ENCODE measurements at places on chromosomes 4 and X.

- no peak for DNase-seq
These were observed 29.5 kb downstream of the TAPT1 start for GRCh38 chr4:16196482-16197393.

- DNase-seq, result no peak
These were observed 20.0 kb upstream of the MECP2 start for GRCh38 chrX:154117566-154117965.

DNA sequence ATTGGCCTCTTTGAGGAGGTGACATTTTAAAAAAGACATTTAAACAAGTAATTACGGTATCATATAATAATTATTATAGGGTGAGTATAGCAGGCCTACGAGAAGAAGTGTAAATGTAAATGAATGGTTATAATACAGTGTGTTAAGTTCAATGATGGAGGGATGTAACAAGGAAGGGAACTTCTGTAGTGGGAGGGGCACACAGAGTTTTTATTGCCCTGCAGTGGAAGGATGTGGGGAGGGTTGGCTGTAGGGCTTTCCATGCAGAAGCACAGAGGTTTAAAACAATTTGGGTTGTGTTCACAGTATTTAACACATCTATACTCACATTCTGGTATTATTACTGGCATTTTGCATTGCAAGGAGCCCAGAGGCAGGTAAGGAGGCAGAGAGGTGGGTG, 41.1 kb downstream of the AFF1 start:
- DNase-seq, result no peak

DNA sequence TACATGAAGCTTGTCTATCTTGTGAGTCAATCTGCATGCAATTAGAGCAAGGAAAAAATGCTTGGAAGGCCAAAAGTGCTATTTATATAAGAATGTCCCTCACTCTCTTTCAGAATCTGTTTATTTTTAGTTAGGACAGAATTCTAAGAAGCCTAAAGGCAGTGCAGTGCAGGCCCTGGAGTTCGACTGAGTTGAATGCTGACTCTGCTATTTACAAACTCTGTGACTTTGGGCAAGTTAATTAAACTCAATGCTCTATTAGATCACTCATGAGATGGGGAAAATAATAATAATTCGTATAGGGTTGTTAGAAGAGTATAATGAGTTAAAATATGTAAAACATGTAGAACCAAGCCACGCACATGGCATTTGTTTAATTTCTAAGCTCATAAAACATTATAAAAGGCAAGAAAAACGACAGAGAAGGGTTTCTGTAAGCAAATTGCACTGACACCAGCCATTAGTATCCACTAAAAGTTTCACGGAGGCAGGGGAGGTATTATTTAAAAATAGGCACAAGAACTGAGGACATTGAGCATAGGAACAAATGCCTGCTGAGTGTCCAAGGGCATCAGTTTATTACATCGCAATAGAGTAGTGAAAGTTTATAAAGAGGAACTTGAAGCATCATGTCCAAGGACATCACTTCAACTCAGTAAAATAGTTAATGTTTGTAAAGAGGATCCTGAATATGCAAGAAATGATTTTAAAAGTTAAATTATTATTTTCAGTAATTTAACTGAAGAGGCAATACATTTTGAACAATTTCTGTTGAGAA, 115.0 kb upstream of the INPP4B start:
- DNase-seq, result no peak

DNA sequence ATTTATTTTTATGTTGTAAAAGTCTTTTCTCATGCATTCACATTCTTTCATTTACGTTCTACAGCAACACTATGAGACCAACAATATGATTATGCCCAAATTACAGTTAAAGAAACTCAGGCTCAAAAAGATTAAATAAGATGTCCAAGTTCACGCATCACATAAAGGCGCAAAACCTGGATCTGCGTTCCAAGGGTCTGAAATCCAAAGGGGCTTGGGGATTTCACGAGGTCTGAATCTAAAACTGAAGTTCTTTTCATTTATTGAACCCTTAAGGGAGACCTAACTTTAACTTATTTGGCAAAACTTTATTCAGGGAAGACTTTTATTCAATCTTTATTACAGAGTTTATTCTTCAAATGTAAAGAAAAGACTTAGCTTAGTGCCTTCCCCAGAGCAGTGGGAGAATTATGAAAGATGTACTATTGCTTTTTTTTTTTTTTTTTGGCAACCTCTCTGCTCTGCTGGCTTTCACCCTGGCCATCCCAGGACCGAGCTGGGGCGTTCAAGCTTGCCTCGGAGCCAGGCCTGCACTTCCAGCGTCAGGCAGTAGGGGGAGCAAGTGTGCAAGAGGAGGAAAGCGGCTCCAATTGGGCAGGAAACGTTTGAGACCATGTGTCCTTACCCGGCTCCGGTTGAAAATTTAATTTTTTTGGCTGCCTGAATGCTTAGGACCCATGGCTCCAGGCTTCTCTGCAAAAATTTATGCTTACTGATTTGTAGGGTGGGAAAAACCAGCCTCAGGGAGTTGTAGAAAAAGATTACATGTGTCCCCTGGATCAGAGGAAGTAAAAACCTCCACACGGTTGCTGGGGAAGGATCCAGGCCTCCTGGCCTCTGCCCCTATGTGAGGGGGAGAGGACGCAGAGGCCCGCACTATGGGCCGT, 344.3 kb upstream of the KLF3 start:
- DNase-seq, result peak; percentile 92

GRCh38 chrX:53440621-53441517, 6.7 kb upstream of the HSD17B10 start:
- peak; percentile 30 for DNase-seq

DNA sequence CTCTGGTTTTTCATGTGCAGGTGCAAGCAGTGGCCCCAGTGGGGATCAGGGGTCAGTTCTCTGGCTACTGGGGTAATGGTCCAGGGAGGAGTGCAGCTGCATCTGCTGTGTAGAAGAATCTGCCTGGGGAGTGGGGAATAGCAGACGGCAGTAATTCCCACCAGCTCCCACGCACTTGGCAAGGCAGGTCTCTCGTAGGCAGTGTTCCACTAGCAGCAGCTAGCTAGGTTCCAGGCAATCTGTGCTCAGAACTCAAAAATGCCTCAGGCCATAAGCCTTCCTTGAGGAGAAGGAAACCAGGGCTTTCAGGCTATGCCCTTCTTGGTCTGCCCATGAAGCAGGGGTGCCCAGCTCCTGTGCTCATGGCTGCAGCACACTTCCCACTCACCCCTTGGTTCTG, 38.8 kb downstream of the DCLK2 start:
- no peak for DNase-seq

DNA sequence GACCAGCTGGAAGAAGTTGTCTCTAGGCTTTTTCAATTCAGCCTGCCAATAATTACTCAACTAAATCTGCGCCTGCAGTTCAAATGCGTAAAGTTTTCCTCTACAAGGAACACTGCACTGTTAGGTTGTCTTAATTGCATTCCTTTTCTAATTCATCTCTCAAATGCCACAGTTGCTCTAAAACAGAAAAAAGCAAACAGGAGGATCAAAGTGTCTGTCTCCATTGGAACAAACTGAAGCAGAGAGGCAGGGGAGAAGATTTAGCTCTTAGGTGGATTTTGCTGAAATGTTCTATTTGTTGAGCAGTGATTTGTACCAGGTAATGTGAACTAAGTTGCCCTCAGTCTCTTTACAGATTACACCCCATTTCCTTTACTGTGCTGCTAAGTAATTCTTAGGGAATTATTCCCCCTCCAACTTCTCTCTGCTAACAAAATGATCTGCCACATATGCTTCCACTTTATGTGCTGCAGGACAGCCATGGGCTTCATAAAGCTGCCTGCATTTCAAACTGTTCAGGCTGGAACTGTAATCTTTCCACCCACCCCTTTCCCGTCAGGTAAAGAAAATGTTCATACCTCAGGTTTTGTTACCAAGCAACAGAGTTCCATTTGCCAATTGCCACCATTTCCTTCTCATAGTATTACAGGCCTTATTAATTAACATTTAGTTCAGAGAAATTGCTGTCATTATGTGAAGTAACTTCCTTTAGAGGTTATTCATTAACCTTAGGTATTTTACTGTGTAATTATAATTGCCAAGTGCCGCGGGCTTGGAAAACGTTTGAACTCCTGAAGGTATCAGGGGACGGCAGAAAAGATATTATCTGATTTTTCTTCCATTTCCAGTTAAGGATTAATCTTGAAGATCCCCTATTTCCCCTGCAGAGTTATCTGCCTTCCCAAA, 149.3 kb downstream of the SPRY1 start:
- no peak for DNase-seq

GRCh38 chrX:79259073-79259689, 108.0 kb downstream of the ITM2A start:
- peak; percentile 62 for DNase-seq

DNA sequence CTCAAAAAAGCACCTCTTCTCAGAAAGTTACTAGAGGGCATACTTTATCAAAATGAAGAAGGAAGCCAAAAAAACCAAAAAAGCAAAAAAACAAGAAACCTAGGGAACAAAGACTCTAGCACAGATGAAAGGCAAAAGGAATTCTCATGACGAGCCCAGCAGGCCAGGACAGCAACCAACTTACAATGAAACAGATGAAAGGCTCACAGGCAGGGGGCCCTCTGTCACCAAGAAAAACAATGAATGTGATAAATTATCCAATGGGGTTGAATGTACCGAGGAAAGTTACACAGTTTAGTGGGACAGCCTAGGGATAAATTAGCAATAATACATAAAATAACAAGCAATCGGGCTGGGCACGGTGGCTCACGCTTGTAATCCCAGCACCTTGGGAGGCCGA, 79.0 kb downstream of the GPR82 start:
- DNase-seq, result no peak

- DNase-seq, result no peak
These were observed 62.6 kb downstream of the FRAS1 start for GRCh38 chr4:78119698-78120097.

GRCh38 chr4:7956270-7956808, 16.7 kb upstream of the AFAP1 start:
- DNase-seq, result no peak

DNA sequence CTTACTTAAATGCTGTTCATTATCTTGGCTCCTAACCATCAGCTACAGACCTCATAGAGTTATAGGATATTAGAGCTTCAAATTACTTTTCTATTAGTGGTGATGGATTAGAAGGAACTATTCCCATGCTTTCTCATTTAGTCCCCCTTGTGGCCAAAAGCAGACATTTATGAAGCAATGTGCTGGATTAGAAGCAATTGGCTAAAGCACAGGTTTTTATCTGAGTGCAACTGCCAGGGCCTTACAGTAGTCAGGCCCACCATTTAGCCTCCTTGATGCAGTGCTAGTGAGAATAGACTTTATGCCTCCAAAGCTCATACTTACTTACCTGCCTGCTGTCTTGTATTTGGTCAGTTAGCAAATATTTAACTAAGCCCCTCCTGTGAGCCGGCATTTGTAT, 93.0 kb downstream of the TSPAN7 start:
- no peak for DNase-seq

GRCh38 chr4:37464373-37465128, 220.0 kb downstream of the NWD2 start:
- DNase-seq, result no peak

DNA sequence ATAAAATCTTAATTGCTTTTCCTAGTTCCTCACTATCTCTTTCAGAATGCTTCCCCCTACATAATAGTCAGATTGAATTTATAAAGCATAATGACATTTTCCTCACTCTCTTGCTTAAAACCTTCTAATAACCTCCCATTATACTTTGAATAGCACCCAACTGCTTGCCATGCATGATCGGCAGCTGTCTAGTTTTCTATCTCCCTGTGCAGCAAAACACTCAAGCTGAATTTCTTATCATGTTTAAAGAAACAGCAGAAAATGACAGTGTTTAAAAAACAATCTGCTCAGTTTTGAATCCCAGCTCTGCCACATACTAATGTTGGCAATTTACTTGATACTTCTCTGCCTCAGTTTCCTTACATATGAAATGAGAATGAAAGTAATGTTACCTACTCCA, 947.1 kb upstream of the HS3ST1 start:
- no peak for DNase-seq

DNA sequence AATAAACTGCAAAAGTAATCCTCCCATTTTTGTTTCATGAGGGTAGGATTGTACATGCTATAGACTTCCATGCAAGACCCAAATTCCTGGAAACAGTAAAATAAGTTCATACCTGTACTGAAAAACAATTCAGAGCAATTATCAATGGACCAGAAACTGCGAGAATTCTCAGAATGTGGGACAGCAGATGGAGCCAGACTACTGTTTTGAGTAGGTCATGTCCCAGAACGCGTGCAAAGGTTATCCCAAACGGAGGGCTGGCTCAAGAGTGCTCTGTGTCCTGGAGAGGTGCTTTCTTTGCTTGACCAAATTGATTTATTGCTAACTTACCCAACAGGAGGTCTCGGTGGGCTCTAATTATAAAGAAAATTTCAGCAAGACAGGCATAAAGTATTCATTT, 1.7 kb upstream of the MAGEH1 start:
- no peak for DNase-seq

DNA sequence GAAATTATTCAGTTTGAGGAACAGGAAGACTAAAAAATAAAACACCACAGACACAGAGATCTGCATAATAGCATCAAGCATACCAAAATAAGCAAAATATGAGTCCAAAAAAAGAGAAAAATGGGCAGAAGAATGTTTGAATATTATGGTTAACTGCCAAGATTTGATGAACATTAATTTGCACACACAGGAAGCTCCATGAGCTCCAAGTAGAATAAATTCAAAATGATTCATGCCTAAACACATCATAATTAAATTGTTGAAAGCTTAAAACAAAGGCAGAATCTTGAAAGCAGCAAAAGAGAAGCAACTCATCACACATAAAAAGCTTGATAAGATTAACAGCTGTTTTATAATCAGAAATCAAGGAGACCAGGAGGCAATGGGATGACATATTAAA, 156.6 kb upstream of the ARSJ start:
- no peak for DNase-seq

GRCh38 chr4:16764622-16765021, 133.8 kb downstream of the LDB2 start:
- no peak for DNase-seq

- no peak for DNase-seq
These were observed 80.4 kb upstream of the GRPR start for GRCh38 chrX:16042980-16043379.

DNA sequence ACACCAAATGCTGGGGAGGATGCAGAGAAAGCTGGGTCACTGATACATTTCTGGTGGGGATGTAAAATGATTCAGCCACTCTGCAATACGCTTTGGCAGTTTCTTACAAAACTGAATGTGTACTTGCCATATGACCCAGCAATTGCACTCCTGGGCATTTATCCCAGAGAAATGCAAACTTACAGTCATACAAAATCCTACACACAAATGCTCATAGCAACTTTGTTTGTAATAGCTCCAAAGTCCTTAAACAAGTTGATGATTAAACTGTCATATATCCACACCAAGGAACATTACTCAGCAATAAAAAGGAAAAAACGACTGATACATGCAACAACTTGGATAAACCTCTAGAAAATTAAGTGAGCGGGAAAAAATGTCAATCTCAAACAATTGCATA, 12.3 kb downstream of the MID1 start:
- DNase-seq, result no peak

GRCh38 chr4:57194068-57194611, 84.0 kb upstream of the IGFBP7 start:
- DNase-seq, result no peak

- no peak for DNase-seq
These were observed 61.4 kb downstream of the AGA start for GRCh38 chr4:177380730-177381287.

- no peak for DNase-seq
These were observed 75.7 kb upstream of the ZXDA start for GRCh38 chrX:57985951-57986350.

All from stimulated activated naive CD8-positive, alpha-beta T cell treated with anti-CD3 and anti-CD28 coated beads, Interleukin-15, amount 100 ng/mL, for 72 hours (primary cell).